ENCODE measurements at places on chromosomes 13 and 19.

- no peak for DNase-seq
Observed at GRCh38 chr19:2315818-2316353, 7.9 kb upstream of the LINGO3 start.

- no peak for DNase-seq
Observed at GRCh38 chr19:17001603-17002183, 24.9 kb downstream of the CPAMD8 start.

- no peak for DNase-seq
Observed at GRCh38 chr13:99206226-99206625, 5.6 kb downstream of the UBAC2 start.

- DNase-seq = no peak
Observed at GRCh38 chr13:93769607-93770006, 543.0 kb downstream of the GPC6 start.

DNA sequence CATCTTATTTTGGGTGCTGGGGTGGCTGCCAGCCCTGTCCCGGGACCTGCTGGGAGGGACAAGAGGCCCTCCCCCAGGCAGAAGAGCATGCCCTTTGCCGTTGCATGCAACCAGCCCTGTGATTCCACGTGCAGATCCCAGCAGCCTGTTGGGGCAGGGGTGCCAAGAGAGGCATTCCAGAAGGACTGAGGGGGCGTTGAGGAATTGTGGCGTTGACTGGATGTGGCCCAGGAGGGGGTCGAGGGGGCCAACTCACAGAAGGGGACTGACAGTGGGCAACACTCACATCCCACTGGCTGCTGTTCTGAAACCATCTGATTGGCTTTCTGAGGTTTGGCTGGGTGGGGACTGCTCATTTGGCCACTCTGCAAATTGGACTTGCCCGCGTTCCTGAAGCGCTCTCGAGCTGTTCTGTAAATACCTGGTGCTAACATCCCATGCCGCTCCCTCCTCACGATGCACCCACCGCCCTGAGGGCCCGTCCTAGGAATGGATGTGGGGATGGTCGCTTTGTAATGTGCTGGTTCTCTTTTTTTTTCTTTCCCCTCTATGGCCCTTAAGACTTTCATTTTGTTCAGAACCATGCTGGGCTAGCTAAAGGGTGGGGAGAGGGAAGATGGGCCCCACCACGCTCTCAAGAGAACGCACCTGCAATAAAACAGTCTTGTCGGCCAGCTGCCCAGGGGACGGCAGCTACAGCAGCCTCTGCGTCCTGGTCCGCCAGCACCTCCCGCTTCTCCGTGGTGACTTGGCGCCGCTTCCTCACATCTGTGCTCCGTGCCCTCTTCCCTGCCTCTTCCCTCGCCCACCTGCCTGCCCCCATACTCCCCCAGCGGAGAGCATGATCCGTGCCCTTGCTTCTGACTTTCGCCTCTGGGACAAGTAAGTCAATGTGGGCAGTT is 8.6 kb downstream of the CALM3 start:
- no peak for DNase-seq

DNA sequence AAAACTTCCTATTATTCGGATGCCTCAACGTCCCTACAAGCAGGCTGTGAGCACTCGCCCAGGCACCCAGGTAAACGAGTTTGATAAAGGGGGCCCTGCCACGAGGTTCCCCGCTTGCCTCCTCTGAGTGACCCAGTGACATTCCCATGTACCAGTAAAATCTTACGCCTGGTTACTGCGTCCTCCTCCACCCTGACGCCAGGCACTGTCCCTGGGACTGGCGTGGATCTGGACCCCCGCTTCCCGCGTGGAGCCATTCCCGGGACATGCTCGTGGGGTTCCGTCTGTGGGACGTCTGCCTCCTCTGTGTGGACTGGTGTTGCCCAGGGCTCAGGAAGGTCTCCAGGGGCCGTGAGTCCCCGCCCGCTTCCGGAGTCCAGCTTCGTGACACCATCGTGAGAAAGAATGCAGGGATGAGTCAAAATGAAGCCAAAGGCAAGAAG is 407 bp upstream of the ZNF550 start:
- DNase-seq = no peak

GRCh38 chr13:26872525-26873385 is 112.2 kb upstream of the GPR12 start:
- no peak for DNase-seq

DNA sequence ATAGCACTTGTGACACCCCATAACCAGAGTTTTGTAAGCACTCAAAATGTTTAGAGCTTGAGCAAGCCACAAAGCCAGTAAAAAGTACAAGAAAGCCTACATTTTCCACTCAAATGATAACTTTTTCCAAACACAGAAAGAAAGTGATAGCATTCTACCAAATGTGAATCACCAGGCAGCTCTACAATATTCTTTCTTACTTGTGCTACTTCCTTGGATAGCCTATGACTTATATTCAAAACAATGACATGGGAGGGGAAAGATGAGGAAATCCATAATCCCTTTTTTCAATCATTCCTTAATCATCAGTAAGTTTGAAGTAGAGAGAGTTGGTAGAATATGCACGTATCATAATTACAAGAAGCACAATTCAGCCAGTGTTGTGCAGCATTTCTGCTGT is 650.8 kb upstream of the PCDH9 start:
- no peak for DNase-seq

DNA sequence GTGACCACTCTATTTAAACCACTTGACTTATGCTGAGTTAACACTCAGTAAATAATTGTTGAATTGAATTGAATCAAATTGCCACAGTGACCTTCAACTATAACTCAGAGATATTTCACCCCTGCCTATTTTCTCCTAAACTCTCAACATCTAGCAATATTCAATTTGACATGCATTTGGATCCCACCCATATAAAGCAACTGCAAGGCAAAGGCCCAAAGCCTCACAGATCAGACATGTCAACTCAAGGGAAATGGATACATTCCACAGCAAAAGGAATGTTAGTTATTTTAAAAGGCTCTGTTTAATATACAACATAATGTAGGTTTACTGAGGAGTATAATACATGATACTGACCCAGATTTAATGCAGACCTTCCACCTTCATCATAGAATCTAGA is 107.4 kb downstream of the KCTD12 start:
- no peak for DNase-seq
